ENCODE measurements at places on chromosomes 16 and 17.

DNA sequence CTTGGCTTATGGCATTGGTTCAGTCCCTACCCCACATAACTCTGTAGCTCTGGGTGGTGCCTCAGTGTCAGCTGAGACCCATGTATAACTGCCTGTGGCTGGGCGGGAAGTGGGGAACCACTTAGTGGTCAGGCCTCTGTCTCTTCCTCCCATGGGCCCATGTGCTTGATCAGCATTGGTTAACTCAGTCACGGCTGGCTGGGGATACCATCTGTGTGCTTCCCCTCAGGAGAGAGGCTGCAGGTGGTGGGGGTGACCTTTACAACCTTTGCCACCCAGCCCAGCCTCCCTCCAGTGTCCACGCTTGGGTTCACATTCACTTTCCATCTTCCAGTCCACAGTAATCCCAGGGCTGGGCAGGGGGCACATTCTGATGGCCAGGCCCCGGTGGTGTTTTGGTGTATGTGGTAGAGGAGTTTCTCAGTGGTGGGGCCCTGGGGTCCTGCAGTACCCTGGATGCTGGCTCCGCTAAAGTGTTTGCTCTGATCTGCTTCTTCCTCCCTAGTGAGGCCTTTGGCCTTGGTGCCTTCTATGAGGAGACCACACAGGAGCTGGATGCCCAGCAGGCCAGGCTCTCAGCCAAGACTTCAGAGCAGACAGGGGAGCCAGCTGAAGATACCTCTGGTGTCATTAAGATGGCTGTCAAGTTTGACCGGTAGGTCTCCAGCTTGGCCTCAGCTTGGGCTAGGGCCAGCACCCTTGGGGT is 10.2 kb upstream of the NFATC3 start:
- no peak for DNase-seq

- no peak for DNase-seq
These were observed 60.6 kb downstream of the IRX6 start for GRCh38 chr16:55384288-55385247.

DNA sequence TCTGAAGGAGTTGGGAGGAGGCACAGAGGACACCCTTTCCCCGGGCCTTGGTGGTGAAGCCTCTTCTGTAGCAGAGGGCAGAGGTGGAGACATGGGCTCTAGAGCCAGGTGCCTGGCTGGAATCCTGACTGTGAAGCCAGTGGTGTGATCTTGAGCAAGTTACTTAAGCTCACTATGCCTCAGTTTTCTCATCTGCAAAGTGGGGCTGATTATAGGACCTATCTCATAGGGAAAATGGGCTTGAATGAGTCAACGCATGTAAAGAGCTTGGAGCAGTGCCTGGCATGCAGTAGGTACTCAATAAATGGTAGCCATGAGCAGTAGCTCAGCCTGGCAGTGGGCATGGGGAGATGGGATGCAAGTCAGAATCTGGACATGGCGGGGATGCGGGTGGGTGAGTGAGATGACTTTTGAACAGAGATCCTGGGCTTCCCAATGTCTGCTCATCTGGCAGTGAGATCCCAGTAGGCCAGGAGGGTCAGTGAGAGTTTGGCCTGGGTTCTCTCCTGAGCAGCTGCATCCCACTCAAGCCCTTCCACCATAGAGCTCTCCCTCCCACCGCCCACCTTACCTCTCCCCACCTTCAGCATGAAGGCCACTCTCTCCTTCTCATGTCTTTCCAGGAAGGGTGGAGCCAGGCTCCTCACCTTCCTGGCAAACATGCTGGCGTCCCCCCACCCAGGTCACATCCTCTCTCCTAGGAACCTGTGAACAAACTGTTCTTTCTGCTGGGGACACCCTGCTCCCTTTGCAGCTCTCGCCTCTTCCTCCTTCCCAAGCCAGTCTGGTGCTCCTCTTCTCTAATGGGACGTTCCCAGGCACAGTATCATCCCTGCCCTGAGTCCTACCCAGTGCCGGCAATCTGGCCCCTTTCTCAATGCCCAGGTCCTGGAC is 13.1 kb upstream of the SP2 start:
- DNase-seq = no peak

- DNase-seq = no peak
These were observed 452.4 kb upstream of the C16orf82 start for GRCh38 chr16:26614237-26614841.

- DNase-seq = no peak
These were observed 30.3 kb downstream of the KLHDC4 start for GRCh38 chr16:87735270-87736007.

DNA sequence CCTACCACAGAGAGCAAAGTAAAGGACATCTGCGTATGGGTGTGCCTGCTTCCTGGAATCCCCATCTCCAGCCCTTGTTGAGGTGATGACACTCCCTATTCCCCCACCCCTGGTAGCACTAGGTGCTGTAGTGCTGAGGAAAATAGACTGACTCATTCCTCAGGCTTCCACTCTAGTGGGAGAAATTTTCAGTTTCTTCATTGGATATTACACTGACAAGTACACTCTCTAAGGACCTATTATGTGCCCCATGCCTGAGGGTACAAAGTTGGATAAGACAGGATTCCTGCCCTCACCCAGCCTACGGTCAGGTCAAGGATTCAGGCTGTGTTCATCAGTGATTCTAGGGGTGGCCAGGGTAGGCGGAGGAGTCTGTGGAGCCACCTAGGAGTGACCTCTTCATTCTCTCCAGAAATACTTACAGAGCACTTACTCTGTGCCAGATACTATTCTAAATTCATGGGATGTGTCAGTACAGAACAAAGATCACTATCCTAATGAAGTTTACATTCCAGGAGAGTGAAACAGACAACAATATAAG is 4.5 kb upstream of the ZC3H7A start:
- no peak for DNase-seq

DNA sequence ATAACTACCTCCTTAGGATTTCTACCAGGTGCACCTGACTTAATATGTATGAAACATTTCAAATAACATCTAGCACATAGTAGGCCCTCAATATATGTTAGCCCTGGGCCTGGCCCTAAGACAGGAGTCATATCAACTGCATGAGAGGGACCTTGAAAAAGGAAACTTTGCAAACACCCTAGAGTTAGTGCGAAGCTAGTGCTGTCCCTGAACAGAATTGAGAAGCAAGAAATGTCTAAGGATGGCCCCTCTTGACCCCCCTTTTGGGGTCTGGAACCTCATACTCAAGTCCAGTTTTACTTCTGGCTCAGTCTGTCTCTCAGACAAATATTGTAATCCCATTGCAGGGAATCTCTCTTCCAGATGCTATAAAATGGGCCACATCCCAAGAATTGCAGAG is 80.5 kb downstream of the CBLN1 start:
- no peak for DNase-seq

- no peak for DNase-seq
These were observed 10.4 kb downstream of the CD300LF start for GRCh38 chr17:74702116-74702871.

DNA sequence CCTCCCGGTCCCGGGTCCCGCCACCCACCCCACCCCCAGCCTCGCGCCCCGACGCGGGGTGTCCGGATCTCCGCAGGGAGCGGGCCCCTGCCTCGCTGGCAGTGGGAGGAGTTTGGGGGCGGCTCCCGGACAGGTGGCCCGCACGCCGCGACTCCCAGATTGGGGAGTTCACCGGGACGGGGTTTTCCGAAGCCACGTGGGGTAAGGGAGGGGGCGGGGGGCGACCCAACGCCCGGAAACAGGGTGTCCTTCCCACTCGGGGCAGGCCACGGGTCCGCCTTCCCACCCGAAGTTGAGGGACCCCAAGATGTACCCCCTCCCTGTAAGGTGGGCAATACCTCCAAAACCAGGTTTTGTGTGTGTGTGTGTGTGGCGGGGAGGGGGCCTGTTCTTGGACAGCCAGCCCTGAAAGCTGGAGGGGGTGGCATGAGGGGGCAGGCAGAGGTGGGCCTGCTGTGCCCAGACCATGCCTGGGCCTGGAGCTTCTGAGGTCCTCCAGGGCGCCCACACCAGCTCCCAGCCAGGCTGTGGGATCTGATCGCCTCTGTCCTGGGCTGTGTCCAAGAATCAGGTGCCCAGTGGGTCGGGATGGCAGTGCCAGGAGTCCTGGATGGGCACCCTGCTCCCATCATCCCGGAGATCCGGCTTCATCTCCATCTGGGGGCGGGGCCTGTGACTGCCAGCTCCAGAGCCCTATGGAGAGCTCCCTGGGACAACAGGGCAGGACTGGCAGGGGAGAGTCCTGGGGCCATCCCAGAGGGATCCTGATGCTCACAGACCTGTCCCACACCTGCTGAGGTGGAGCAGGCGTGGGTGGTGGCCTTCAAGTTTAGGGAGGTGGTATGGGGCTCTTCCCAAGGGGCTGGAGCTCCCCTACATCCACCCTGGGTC is 767 bp downstream of the SYNGR2 start:
- DNase-seq = no peak

- no peak for DNase-seq
These were observed 123.1 kb downstream of the SLC39A11 start for GRCh38 chr17:72969293-72969906.

Data from NCI-H1048 (cell line).